HCT116 (cell line): ENCODE measurements at places on chromosomes 7 and 10. TPM values are rescaled to one million over a fixed set of nuclear protein-coding genes. Genes with fewer than 3 reads are reported as not detected.
A peak's percentile ranks its signal among the peaks of the same experiment; 100 is the strongest.

- no peak overlapping the region for H3K4me3 ChIP-seq
- no peaks in the 10 kb centered on the region; the same call in 1 of the 2 replicates for H3K4me1 ChIP-seq
- no peak overlapping the region for H3K27ac ChIP-seq
- H3K36me3 ChIP-seq = no peaks in the 10 kb centered on the region
- H3K27me3 ChIP-seq = no peaks in the 10 kb centered on the region
- no peak for DNase-seq
Observed at GRCh38 chr10:31120392-31120791, 88.7 kb upstream of the ZNF438 start.

DNA sequence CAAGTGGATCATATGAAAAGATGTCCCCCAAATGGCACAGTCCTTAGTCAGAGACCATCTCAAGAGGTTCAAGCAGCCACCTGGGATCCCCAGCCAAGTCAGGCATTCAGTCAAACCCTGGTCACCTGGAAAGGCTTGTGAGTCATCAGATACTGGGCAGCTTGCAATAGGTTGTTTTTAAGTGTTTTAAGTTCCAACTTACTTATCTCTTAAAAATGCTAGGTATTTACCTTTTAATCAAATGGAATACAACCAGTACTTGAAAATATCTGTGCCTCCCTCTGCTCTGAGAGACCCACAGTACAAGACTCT, 262.2 kb downstream of the WDR11 start:
- peaks cover 20% of the 10 kb centered on the region for H3K4me1 ChIP-seq
- H3K27me3 ChIP-seq = no peaks in the 10 kb centered on the region
- no peak overlapping the region for H3K4me3 ChIP-seq
- DNase-seq = peak; percentile 34
- H3K27ac ChIP-seq = no peak overlapping the region

DNA sequence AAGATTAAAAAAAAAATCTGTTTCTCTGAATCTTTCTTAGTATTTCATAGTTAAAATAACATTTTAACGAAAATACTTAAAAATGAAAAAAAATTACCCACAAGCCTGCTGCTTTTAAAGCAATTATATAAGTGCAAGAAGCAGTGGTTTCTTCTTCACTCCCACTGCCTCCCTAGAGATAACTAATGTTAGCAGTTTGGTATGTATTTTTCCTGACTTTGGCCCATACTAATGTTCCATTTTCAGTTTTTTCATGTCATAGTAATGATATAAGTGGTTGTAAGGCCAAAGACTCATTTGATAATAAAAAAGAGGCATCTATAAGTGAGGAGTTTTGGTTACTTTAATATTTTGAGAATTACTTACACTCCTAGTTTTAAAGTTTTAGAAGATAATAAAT, 24.3 kb upstream of the LAMB1 start:
- H3K4me3 ChIP-seq = no peak overlapping the region
- H3K27me3 ChIP-seq = no peaks in the 10 kb centered on the region
- H3K4me1 ChIP-seq = peaks cover 7% of the 10 kb centered on the region

HMX3 gene
- total RNA-seq = not detected

C10orf67 gene
- not detected for total RNA-seq
